SHP77 treated with DMSO at 0.1 percent for 48 hours (cell line): ENCODE measurements at places on chromosomes 3 and 15.

- DNase-seq: no peak
Measured at GRCh38 chr3:105367063-105367405, 325 bp downstream of the ALCAM start.

GRCh38 chr15:51652084-51652668 lies 29.1 kb upstream of the SCG3 start:
- DNase-seq: no peak

GRCh38 chr3:181564222-181564621 lies 147.5 kb upstream of the SOX2 start:
- DNase-seq: no peak

DNA sequence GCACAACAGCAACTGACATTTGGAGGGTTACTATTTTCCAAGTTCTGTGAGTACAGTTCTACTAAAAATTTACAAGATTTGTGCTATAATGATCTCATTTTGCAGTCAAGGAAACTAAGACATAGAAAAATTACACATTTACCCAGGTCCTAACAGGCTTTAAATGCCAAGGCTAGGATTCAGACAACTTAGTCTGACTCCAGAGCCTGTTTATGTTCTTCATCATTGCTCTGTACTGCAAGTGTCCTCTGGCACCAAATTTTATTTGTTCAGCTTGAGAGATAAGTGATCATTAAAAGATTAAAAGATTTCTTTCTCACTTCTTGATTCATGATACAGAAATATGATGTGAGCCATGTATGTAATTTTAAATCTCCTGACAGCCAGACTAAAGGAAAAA lies 290.8 kb downstream of the UBE2E2 start:
- no peak for DNase-seq

GRCh38 chr3:162338514-162338913 lies 841.9 kb downstream of the OTOL1 start:
- no peak for DNase-seq

GRCh38 chr15:78923015-78923414 lies 21.8 kb downstream of the CTSH start:
- DNase-seq: no peak

DNA sequence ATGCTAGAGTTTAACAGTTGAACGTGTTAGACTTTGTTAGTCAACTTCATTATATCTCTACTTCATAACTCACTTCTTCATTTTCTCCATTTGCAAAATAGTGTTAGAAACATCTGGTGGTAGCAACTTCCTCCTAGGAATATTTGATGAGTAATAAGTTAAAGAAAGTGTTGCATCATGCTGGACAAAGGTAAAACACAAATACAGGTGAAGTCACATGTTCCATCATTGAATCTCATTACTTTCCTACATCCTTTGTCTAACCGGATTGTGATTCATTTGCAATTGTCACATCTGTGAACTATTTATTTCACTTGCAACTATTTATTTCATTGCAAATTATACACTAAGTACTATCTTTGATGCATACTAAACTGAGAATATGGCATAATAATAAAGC lies 186.5 kb downstream of the TUSC7 start:
- no peak for DNase-seq

GRCh38 chr3:184229394-184230080 lies at the start of gene VWA5B2:
Gene VWA5B2 (plus strand): TSS chr3:184229585. CDS start chr3:184230529, 944 bp downstream.
- peak; percentile 31 for DNase-seq

- DNase-seq: no peak
Measured at GRCh38 chr3:192566706-192567290, 160.5 kb downstream of the FGF12 start.

GRCh38 chr15:61376516-61376915 lies 147.4 kb upstream of the RORA start:
- no peak for DNase-seq

GRCh38 chr15:68312701-68313204 lies 35.2 kb downstream of the FEM1B start:
- no peak for DNase-seq

GRCh38 chr3:196431181-196432136 lies 768 bp downstream of the UBXN7 start:
- no peak for DNase-seq

- DNase-seq: no peak
Measured at GRCh38 chr15:85772668-85773067, 22.1 kb downstream of the KLHL25 start.

- DNase-seq: no peak
Measured at GRCh38 chr3:185961675-185962232, 23.9 kb upstream of the TRA2B start.

- DNase-seq: no peak
Measured at GRCh38 chr3:152245498-152246170, 23.1 kb upstream of the MBNL1 start.

- no peak for DNase-seq
Measured at GRCh38 chr15:31040611-31041010, 49.2 kb upstream of the MTMR10 start.

DNA sequence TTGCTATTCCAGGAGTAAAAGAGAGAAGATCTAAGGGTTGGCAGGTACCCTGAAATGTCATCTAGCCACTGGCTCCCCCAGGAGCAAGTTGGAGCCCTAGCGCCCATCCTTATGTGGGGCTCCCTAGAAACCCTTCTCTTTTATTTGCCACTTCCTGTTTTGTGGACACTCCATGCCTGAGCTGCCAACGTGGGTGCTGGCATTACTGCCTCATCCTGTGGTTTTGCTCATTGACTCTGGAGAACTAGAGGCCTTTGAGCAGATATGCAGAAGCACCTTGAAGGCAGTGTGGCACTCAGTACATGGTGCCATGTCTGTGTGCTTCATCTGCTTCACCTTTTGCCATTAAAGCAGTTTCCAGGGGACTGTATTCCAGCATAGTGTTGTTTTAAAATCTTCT lies 8.1 kb downstream of the EDEM1 start:
- DNase-seq: no peak

DNA sequence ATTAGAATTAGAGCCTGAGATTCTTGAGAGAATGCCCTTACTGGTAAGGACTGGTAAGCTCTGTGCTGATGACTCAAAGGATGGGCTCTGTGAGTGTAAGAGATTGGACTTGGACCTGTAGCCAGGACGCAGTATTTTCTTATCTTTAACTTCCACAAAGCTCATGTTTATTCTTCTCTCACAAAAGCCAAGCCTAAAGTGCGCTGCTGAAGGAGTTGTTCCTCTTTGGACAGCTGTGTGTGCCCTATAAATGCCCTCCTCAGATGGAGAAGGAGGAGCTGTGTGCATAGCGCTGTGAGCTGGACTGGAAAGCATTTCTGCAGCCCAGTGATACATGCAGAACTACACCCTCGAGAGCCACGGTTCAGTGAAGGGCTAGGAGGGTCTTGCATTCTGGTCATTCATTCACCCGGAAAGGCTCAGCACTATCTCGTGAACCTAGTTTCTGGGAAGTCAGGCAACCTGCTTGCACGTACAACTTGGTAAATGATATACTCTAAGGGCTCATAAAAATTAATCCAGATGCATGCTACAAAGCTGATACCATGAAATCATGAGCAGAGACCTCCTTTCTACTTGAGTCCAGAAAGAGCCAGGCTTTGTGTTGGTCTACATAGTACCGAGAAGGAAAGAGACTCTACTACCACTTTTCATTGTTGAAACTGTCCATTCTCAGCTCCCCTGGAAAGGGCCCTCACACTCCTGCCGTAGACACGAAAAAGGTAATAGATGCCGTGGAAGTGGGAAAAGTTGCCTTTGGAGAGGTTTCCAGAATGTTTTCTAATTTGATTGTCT lies 103.0 kb upstream of the TBL1XR1 start:
- no peak for DNase-seq

- DNase-seq: no peak
Measured at GRCh38 chr3:164094546-164094945, 983.8 kb downstream of the SI start.

GRCh38 chr15:70424937-70425411 lies 327.3 kb upstream of the TLE3 start:
- no peak for DNase-seq

GRCh38 chr3:190155752-190156151 lies 35.1 kb upstream of the P3H2 start:
- no peak for DNase-seq

DNA sequence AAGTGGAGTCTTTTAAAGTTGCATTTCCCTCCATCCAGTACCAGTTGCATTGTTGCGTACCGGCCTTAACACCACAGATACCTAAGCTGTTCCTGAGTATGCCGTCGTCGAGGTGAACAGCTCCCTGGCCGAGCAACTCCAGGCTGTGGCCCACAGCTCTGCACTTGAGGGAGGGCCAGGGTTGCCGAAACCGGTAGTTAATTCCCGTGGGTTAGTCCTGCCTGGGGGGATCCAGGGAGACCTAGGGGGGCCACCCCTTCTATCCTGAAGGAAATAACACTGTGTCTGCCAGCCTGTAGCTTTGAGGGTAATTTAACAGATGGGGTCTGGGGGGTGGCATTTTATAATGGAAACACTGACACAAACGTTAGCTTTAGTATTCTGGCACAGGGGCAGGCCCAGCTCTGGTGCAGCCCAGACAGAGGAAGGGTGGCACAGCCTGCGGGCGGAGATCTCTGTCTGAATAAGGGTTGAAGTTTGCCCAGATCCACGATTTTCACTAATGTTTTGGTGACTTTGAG lies 60.8 kb downstream of the RGMA start:
- no peak for DNase-seq

DNA sequence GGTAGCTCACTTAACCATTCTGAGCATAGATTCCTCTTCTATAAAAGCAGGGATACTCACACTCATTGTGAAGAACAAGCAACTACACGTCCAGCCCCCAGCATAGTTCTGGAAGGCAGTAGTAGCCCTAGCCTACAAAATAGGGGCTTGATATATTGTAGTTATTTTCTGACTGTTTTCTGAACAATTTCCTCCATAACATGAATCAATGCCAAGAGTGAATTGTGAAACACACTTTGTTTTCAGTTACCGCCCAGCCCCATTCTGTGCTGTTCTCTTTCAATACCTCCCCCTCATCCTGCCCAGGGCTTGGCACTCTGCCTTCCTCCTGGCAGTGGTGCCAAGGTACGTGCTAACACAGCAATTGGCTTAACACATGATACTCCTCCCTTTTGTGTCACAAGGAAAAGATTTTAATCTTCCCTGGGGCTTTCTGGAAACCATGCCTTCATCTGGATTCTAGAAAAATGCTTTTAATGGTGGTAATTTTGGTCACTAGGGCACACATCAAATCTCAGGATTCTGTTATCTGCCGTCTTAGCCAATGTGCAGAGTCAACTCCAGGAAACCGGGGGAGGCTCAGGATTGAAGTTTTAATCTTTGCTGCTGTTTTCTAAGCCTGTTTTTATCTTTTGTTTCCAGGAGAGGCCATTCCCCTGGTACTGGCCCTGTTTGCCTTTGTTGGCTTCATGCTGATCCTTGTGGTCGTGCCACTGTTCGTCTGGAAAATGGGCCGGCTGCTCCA lies 37.2 kb downstream of the IL20RB start:
- no peak for DNase-seq

GRCh38 chr3:64291345-64291744 lies 66.1 kb upstream of the PRICKLE2 start:
- no peak for DNase-seq

GRCh38 chr3:78670746-78671145 lies 1097.1 kb downstream of the ROBO1 start:
- no peak for DNase-seq

DNA sequence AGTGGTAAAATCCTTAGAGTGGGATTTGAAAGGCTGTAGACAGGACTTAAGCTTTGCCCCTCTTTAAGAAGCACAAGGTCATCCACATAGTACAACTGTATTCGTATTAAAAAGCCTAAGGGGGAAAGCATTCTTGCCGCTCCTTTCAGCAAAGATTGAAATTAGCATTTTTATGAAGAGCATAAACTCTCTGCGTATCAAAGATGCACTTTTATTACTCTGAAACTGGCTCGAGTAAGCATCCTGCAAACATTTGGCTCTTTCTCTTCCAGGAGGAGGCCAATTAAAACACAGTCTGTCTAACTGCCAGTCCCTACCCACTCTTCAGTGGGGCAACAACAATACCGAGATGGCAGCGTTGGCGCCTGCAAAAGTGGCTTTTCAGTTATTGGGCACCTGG lies 192.5 kb upstream of the TPRG1 start:
- DNase-seq: no peak

GRCh38 chr3:186534113-186534669 lies 10.0 kb downstream of the CRYGS start:
- no peak for DNase-seq

- no peak for DNase-seq
Measured at GRCh38 chr3:1971780-1972179, 126.9 kb upstream of the CNTN4 start.

DNA sequence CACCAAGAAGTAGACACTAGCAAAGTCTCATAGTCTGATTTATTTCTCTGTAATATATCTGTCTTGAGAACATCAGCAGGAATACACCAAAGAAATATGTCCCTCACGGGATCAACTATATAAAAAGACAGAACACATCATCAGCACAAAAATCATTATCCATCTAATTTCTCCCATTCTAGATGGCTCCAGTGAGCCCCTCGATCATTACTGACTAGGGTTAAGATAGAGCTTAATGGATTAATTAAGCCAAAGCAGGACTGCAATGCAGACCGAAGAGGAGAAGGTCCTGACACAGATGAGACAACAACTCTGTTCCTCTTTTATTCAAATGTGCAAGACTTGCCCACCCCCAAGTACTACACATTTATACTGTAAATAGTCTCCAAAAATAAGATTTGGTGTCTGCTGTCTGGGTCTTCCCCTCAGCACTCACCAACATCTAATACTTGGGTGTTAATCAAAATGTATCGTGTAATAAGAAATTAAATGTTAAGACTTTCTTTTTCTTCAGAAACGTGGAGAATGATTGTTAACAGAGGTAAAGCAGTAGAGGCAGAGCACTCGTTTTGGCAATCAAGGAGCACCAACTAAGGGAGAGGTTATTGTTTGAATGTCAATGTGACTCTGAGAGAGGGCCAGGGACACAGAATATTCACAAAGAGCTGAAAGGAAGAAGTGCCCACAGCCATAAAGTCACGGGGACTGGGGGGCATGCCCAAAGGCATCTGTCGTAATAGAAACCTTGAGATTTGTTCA lies 133.6 kb downstream of the TIGIT start:
- DNase-seq: no peak

GRCh38 chr15:55774113-55774970 lies 31.4 kb upstream of the PRTG start:
- no peak for DNase-seq

DNA sequence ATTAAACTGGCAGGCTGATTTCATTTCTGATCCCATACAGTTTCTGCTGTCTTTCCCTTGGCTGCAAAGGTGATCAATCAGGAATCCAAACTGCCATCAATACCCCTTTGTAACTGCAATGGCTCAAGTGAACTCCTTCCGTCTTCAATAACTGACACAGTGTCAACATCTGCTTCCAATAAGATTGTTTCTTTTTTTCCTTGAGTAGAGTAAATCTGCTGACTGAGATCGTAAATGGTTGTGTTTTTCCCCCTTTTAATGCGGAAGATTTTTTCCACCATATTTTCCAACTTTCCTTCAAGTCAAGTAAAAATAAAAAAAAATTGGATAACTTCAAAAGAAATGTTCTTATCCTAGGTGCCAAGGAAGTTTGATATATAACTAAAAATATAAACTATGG lies 48.7 kb downstream of the VGLL3 start:
- no peak for DNase-seq
